ENCODE measurements at places on chromosomes 4 and X. TPM values are rescaled to one million over a fixed set of nuclear protein-coding genes. Genes with fewer than 3 reads are reported as not detected.

CCDC158 gene
- total RNA-seq, result 4.3 TPM

STS gene
- total RNA-seq, result 17.0 TPM

CCKAR gene
- total RNA-seq, result not detected

AKAP4 gene
- total RNA-seq, result not detected

PPEF1 gene
- total RNA-seq, result not detected

DMRTC1B gene
- 2.0 TPM for total RNA-seq

CD38 gene
- total RNA-seq, result 47.2 TPM

ELF4 gene
- 10.7 TPM for total RNA-seq

ARHGAP6 gene
- 10.1 TPM for total RNA-seq

ADH7 gene
- not detected for total RNA-seq

- DNase-seq, result no peak
These were observed 75.8 kb downstream of the EVC2 start for GRCh38 chr4:5632571-5632970.

DNA sequence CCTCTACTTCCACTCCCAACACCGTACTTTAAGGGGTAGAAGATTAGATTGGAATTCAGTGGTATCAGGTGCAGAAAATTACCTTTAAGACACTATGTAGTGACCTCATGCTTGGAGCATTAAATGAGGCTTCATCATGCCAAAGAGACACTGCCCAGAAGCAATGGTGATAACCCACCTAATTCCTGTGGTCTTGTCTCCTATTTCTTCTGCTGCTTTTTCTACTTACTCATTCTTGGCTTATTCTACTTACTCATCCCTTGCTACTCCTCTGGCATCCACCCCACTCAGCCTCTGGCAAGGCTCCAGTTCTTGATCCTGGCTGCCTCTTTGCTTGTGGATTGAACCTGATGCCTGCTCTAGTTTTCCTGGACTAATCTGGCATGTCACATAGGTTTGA is 62.3 kb upstream of the ADAMTS3 start:
- peak; percentile 72 for DNase-seq

DNA sequence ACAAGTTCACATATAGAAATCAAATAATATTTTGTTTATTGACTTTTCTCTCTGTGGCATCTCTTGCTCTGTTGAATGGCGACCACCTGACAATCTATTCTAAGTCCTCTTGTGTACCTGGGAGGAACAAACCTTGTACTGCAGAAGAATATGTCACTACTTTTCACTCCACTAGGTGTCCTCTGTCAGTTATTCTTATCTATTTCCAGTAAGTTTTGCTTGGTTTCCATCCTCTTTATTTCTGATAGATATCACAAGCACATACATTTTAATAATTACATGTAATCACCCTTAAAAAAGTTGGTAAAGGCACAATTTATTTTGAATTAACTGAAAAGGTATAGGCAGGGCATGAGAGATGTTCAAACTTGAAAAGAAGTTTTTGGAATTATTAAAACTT is 238.4 kb downstream of the SNCA start:
- no peak for DNase-seq

GRCh38 chrX:129025376-129025775 is 497.9 kb downstream of the SMARCA1 start:
- DNase-seq, result no peak

- no peak for DNase-seq
These were observed 544.7 kb downstream of the NLGN4X start for GRCh38 chrX:5683996-5684395.

DNA sequence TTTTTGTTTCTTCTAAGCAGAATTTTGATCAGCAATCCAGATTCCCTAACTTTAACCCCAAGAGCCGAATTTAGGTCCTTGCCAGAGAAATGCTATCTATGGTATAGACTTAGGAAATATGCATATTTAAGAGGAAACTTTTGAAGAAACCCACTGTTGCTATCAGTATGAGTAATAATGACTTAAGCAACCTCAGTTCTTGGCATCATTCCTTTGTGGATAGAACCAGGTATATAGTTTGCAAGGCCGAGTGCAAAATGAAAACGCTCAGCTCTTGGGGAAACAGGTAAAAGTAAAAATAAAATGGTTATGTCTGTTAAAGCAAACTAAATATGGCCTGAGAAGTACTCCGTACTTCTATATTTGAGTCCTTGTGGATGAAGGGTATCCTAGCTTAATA is 78.1 kb downstream of the ARSF start:
- DNase-seq, result no peak

DNA sequence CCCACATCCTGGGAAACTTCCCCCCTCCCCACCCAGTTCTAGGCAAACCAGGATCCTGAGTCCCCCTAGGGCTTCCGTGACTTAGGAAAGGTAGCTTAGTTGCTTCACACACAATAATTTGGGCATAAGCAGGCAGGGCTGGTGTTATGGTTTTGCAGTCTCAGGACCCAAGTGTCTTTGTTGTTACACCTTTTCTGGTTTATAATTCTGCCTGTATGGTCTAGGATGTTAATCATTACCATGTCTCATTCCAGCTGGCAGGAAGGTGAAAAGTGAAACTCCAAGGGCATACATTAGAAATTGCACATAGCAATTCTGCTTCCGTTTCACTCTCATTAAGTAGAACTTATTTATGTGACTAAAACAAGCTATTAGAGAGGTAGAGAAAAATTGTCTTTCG is 16.8 kb downstream of the UGT8 start:
- no peak for DNase-seq

- no peak for DNase-seq
These were observed 43.2 kb downstream of the PCDH7 start for GRCh38 chr4:30763321-30763727.

DNA sequence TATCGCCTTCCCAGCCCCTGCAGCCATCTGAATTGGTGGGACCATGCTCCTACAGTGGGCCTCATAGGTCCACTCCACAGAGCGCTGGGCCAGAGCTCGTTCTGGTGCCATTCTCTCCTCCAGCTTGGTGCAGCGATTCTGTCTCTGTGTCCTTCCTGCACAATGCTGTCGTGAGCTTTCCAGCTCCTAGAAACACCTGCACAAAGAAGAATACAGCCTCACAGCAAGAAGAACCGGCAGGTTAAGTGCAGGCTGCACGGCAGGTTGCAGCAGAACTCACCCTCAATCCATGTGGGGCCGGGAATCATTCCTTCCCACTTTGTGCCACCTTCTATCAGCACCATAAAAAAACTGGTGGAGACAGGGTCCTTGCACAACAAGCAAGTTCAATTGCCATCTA is 101.2 kb upstream of the ENPP6 start:
- no peak for DNase-seq

GRCh38 chrX:53421772-53422085 is 725 bp downstream of the SMC1A start:
- DNase-seq, result no peak

- no peak for DNase-seq
These were observed 161.8 kb downstream of the RAP1GDS1 start for GRCh38 chr4:98423009-98423408.

GRCh38 chr4:103162176-103162575 is 36.0 kb downstream of the CENPE start:
- DNase-seq, result no peak

GRCh38 chr4:6270636-6271121 is 1.0 kb downstream of the WFS1 start:
- no peak for DNase-seq

DNA sequence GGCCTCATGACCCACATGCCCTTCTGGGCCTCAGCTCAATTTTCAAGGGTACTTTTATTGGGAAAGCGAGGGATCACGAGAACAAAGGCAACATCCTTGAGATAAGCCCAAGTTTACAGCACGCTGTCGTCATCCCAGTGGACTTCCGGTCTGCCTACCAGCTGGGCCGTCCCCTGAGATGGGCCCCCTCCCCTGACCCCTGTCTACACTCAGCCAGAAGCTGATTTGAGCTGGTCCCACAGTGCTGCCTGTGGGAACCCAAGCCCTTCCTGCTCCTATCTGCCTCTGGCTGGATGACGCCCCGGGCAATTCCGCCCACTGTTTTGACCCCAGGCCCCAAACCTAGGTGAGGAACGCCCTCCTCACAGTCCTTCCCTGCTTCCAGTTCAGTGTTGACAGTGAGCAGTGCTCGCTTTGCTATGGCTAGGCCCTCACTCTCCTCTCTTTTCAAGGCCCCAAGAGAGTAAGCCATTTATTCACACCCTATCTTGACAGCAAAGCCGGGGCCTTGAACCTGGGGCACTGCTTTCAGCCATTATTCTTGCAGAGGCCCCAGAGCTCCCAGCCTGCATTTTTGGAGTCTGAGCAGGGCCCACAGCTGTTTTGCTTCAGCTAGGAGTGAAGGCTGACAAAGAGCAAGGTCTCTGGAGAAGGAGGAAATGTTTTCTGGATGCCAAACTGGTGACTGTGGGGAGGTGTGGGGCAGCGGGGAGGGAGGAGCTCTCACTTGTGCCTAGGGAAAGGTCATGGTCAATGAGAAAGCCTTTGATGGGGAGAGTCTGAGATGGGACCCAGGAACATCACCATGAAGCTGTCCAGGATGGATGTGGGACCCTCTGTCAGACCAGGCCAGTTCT is 164.6 kb upstream of the BCOR start:
- no peak for DNase-seq

DNA sequence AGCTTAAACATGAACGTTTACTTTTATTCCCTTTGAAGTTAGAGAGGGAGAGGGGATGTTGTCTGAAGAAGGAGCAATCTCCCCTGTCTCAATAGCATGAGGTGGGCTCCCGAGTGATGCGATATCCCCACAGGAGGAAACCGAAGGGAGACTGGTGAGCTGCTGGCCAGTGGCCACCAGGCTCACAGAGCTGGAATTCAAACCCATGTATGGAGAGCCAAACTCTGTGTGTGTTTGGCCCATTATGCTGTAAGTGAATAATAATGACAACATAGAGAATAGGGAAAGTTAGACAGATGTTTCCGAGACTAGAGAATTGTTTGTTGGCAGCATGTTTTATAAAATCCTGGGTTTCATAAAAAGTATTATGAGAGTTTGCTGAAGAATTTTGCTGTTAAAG is 66.1 kb upstream of the CLNK start:
- no peak for DNase-seq

GRCh38 chrX:134661295-134661694 is 3.0 kb upstream of the PLAC1 start:
- DNase-seq, result no peak

Measured in breast epithelium (tissue), 4 donors.